ENCODE measurements at places on chromosomes 2 and 18. TPM values are rescaled to one million over a fixed set of nuclear protein-coding genes. Genes with fewer than 3 reads are reported as not detected.

Gene ZSWIM2
- not detected for total RNA-seq

- H3K4me1 ChIP-seq, result no peaks in the 10 kb centered on the region
- no peak overlapping the region for H3K4me3 ChIP-seq
- DNase-seq, result no peak
- no peaks in the 10 kb centered on the region for H3K36me3 ChIP-seq
Observed at GRCh38 chr2:148957023-148957422, 81.5 kb upstream of the LYPD6B start.

DNA sequence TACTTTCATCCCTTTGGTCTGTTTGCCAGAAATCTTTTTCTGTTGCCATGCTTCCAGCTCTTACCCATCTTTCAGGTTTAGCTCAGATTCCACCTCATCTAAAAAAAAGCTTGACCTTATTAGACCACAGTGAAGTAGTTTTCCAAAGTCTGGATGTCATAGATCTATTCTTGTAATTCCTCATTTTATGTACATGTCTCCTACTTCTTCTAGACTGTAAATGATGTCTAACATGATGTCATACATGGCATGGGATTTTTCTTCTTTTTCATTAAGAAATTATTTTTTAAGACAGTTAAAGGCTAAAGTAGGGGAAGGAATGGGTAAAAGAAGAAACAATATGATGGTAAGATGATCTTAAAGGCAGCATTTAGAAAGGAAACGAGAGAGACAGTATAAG, 11.3 kb downstream of the GLS start:
- H3K4me3 ChIP-seq, result no peak overlapping the region
- H3K27ac ChIP-seq, result no peak overlapping the region
- DNase-seq, result no peak
- no peaks in the 10 kb centered on the region for H3K4me1 ChIP-seq

Gene SCYGR7
- not detected for total RNA-seq

- no peaks in the 10 kb centered on the region for H3K27me3 ChIP-seq
- H3K4me3 ChIP-seq, result no peak within 1 kb of the TSS
- H3K27ac ChIP-seq, result no peak within 1 kb of the TSS
Observed at GRCh38 chr18:63476668-63477067, at the start of gene SERPINB5. Gene SERPINB5, plus strand, starts transcription at chr18:63476958. Its CDS starts 7,471 bp downstream, at chr18:63484429.

All from right atrium auricular region (tissue), 2 donors.